ENCODE measurements at places on chromosomes 13 and 19.

DNA sequence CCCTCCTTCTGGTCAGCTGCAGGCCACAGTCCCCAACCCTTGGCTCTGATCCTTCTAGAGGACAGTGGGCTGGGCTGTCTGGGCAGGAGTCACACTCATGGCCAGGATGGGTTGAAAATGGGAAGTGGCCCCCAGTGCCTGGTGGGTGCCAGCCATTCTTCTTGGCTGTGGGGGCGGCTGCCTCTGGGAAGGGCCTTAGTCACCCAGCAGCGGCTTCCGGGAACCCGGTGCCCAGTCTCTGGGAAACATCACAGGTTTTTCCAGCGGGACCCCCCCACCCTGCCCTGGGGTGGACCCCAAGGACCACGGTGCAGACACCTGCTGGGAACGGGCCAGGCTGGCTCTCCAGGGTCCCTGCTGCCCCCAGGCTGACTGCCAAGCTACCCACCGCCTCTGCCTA, 27.3 kb upstream of the SLC7A10 start:
- DNase-seq = no peak

DNA sequence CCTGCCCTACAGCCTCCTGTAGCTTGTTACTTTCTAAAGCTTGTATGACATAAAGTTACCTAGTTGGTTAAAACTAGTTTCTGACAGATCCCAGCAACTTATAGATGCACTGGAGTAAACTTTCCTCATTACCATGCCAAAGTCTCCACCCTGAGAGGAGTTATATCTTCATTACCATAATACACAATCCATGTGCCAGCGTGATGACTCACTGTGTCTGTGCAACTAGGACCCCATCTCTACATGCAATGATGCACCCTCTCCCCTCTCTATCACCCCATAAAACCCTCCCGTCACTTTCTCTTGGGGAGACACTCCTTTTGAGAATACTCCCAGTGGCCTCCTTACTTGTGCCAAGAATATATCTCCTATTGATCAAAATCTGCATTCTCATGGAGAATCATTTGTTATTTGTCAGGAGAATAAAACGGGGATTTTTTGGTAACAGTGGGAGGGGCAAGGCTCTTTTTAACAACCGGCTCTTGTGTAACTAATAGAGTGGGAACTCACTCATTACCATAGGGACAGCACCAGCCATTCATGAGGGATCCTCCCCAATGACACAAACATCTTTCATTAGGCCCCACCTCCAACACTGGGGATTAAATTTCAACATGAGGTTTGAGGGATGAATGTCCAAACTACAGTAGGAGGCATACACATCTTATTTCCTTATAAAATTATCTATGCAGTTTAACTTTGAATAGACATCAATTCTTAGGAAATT, 235.1 kb upstream of the ATXN8OS start:
- DNase-seq = no peak

- DNase-seq = peak; percentile 68
Observed at GRCh38 chr19:40974633-40975037, 16.4 kb upstream of the CYP2B6 start.

DNA sequence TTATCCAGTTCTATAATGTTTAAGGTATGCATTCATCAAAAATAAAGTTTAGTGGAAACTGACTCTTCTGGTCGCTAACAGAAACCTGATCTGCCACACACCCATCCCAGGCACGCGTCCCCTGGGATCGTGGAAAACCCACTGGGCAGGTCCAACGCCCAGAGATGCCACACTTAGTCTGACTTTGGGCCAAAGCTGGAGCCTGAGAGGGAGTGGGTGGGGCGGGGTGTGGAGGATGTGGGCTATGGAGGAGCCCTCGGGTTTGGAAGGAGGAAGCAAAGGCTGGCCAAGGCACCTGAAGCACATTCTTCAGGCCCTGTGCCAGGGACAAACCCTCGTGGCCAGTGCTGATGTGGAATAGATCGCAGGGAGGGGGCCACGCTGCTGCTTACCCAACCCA, 2.5 kb downstream of the IGFL1 start:
- no peak for DNase-seq

DNA sequence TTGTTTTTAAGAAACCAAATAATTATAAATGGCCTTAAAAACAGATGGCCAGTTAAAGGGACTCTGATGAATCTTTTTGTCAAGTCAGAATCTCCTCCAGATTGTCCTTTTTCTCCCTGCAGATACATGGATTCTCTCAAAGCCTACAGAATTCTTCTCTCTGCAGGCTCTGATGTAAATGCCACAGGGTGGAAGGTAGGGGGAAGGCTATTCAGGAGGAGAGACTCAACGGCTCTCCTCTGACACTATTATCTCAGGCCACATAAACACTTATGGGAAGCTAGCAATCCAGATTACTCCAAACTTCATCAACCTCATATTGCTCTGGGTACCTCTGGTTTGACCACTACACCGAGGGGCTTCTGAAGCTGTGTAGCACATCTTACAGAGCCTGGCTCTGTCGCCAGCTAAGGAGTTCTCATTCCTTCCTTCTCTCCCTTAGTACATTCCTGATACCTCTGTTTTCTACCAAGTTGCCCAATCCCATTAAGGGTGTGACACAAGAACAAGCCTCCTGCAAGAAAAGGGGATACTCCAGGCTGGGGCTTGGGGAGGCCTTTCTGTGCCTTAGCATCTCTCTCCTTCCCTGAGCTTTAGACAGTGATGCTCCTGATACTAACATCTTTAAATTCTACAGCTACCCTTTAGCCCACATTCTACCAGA, 14.9 kb downstream of the LCP1 start:
- DNase-seq = no peak

- no peak for DNase-seq
Observed at GRCh38 chr19:9842834-9843625, 7.9 kb downstream of the PIN1 start.

GRCh38 chr19:9620842-9621155, 233 bp downstream of the ZNF561 start:
- no peak for DNase-seq

GRCh38 chr13:100314132-100314910, 225.4 kb downstream of the PCCA start:
- DNase-seq = no peak

GRCh38 chr13:79336966-79337365, 69.1 kb downstream of the RBM26 start:
- DNase-seq = no peak

- DNase-seq = no peak
Observed at GRCh38 chr13:105890509-105890908, 645.0 kb downstream of the EFNB2 start.

DNA sequence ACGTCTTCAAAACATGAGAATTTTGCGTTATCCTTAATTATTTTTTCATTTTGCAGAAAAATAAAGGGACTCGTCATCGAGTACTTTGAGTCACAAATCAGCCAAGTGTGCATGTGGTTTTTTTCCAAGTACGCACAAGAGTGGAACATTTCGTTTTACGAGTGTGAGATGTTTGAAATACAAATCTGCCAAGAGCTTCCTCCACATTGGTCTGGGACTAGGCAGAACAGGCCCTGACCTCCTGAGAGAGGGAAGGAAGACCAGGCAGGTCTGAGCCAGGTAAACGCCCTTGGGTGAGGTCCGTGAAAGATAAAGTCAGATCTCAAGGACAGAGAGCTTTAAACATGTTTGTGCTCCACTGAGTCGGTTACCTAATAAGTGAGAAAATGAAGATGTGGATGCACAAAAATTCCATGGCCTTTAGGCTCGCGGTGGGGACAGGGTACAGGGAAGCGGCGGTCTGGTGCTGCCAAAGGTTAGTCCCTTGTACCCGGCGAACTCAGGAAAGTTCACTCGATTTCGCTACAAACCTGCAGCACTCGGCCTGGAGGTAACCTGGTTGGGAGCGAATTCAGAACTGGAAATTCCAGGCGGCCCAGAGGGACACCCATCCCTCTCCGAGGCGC, 473 bp upstream of the ITM2B start:
- no peak for DNase-seq

GRCh38 chr19:51094696-51095279, 12.1 kb upstream of the KLK14 start:
- peak; percentile 7 for DNase-seq

DNA sequence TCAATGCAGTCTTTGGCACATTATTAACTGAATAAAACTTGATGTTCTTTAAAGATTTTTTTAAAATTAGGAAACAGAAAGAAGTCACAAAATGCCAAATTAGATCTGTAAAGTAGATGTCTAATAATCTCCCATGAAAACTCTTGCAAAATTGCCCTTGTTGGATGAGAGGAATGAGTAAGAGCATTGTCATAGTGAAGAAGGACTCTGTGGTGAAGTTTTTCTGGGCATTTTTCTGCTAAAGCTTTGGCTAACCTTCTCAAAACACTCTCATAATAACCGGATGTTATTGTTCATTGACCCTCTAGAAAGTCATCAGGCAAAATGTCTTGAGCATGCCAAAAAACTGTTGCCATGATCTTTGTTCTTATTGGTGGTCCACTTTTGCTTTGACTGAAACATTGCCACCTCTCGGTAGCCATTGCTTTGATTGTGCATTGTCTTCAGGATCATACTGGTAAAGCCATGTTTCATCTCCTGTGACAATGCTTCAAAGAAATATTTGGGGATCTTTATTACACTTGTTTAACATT, 549.3 kb downstream of the LIG4 start:
- no peak for DNase-seq

GRCh38 chr13:37194428-37194861, 89.0 kb upstream of the CSNK1A1L start:
- DNase-seq = peak; percentile 98

- DNase-seq = no peak
Observed at GRCh38 chr13:92315265-92315664, 911.3 kb upstream of the GPC6 start.

- DNase-seq = no peak
Observed at GRCh38 chr19:23698711-23699520, 11.9 kb upstream of the ZNF675 start.

- DNase-seq = no peak
Observed at GRCh38 chr13:96782186-96782585, 212.1 kb downstream of the OXGR1 start.

DNA sequence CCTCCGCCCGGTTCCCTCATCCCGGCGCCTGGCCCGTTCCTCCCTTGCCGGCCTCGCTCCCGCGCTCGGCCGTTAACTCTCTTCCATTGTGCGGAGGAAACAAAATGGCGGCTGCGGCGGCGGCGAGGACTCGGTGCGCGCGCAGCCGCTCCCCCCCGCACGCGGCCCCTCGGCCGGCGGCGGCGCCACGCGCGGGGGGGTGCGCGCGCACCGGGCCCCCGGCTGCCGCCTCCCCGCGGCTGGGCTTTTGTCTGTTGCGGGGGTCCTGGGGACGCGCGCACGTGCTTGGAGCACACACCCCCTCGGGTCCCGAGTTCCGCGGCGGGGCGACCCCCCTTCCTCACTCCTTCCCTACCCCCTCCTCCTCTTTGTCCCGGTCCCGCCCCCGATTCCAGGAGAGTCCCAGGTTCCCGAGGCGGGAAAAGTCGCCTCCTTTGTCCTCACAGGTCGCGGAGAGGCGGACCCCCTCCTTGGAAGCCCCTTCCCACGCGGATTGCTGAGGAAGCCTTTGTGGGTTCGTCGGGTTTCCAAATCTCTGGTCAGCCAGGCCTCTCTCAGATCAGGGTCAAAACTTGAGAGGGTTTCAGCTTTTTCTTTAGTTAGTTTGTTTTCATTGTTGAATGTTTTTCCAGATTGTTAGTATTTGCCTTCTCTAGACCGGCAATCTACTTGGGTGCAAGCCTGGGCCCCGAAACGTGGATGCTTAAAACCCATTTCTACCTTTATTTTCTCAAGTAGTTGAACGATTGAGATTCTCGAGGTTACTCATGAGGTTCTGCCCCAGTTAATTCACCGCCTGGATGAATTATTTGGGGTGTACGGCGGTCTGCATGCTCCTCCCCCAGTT, 687 bp downstream of the ILF3 start:
- DNase-seq = peak; percentile 55

- peak; percentile 43 for DNase-seq
Observed at GRCh38 chr13:110425444-110425780, 118.3 kb downstream of the COL4A2 start.

- peak; percentile 75 for DNase-seq
Observed at GRCh38 chr19:5345895-5346386, 5.3 kb upstream of the PTPRS start.

DNA sequence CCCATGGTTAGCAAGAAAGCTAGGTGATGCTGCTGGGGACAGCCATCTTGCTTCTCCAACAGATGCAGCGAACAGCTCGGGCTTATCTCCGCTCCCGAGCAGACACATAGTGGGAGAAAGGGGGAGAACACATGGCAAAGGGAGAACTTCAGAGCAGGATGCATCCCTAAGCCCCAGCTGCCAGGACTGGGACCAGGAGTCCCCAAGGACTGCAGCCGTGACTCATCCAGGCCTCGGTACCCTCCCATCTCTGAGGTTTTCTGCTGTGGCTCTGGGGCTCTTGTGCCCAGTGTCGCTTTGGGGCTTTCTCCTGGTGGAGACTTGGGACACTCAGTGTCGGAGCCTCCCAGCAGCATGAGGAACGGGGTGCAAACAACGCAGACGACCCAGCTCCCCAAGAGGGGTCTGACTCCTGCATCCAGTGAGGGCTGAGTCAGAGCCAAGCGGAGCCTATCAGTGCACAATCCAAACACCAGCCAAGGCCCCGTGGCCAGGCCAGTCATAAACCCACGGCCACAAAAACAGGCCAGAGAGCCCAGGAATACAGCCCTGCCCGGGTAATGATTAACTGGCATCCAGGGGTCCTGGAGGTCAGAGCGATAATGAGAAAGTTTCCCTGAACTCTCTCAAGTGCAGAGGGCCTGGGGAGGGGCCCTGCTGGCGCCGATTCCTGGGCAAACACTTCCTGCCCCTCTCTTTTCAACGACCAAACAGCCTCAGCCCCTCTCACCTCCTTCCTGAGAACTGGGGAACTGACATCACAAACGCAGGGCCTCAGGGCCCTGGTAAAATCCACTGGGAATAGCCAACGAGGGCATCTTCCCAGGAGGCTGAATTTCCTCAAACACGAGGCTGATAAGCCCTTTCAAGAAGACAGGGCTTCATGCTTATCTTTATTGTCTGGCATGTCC, 202.9 kb downstream of the USP12 start:
- no peak for DNase-seq

DNA sequence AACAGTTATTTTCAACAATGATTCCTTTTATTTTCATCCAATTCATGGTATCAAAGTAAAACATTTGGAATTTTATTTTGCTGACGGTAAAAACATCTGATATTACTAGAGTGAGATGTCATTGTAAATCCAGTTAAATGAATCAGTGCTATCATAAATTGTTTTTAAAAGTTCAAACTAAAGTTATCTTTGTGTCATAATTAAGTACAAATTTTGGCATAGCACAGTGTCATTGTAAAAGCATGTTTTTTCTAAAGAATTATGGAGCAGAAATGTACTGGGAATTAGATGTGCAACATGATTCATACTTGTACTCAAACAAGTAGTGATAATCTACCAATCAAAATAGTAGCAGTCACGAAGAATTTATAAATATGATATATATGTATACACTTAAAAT, 92.8 kb downstream of the FAM216B start:
- DNase-seq = peak; percentile 64

Data from fibroblast of skin of scalp (primary cell).